ENCODE measurements at places on chromosomes 2 and 18.

- DNase-seq: no peak
These were observed 104.7 kb upstream of the UBXN4 start for GRCh38 chr2:135636982-135637381.

DNA sequence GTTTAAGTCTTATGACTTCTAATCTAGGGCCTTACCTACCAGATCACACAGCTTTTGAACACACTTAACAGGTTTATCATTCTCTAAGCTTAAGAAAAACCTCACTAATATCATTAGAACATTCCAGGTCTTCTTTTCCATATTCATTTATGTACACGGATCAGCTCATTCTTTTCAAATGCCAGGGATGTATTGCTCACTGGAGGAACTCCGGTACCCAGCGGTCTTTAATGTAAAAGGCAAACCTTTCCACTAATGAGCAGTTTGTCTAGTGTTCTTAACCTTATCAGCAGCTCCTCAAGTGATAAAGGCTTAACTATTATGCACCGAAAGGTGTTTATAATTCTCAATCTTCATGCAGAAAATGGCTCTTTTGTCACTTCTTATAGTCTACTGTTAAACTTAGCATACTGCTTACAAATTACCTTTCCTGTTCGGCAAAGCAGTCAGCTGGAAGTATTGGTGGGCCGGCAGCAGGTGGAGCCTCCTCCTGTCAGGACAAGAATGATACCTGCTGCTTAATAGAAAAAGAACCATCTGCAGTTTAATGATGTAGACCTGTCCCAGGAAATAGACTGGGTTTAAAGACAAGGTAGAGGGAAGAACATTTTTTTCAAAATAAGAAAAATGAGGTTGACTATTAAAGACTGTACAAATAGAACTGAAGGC is 142.7 kb downstream of the FIGN start:
- DNase-seq: no peak

DNA sequence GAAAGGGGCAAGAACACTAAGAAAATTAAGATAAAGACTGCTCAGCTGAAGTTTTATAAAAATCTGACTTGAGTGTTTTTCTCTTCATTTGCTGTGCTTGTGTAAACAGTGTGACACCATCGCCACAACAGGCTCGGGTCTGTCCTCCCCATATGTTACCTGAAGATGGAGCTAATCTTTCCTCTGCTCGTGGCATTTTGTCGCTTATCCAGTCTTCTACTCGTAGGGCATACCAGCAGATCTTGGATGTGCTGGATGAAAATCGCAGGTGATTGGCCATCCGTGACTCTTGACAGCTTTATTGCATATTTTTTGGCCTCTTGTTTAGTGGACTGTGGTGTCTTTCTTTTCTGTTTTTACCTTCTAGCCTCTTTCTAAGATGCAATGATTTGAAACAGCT is 22.1 kb downstream of the MFF start:
- DNase-seq: no peak

DNA sequence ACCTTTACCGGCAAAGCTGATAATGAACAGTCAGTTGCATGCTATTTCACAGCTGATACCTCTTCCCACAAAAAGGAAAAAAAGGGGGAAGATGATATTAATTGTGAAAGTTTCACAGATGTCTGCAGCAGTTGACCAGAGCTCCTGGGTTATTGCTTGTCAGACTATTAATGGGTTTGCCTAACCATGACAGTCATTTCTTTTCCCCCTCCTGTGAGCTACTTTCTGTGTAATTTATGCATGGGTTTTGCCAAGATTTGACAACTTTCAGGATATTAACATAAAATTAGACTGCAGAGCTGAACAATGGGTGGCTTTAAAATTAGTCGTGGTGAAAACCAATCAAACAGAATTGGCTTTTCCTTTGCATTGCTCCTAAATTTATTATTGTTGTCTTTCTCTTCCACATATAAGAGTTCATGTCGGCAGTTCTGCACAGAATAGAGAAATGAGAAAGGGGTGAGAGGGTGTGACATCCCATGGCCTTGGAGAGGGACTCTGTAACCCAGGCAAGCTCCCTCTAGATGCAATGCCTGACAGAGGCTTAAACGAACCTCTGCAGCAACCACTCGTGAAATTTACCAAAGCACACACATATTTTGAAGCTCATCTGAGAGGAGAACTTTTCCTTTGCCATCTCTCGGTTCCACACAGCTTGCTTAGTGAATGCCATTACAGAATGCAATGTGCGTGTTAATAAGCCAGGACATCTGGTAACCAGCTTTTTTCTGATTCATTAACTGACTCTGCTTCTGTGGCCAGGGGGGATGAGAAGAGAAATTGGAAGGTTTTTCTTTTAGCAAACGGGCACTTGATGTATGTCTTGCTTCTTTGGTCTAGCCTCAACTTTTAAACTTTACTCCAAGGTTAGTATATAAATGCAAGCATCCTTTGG is 82.2 kb upstream of the ITGA4 start:
- no peak for DNase-seq

DNA sequence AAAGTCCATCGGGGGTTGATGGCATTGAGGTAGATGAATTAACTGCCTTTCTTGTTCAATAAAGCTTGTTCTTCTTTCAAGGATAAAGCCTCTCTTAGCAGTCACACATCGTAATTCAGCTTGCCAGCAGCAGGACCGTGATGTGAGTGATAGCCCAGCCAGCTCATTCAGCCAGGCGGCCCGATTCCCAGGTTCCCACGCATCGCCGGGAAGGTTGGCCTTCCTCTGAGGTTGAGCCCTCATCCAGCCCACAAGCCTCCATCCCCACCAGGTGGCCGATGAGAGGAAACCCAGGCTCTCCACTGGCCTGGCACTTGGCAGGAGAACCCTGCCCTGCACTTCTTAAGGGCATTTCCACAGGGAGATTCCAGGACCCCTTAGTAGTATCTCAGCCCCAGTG is 4.7 kb downstream of the AGAP1 start:
- peak; percentile 17 for DNase-seq

- DNase-seq: no peak
These were observed 5.8 kb downstream of the ARHGAP25 start for GRCh38 chr2:68740400-68740914.

GRCh38 chr2:126750506-126750905 is 94.5 kb downstream of the GYPC start:
- no peak for DNase-seq

- DNase-seq: no peak
These were observed 178.8 kb upstream of the MMADHC start for GRCh38 chr2:149766339-149766738.

DNA sequence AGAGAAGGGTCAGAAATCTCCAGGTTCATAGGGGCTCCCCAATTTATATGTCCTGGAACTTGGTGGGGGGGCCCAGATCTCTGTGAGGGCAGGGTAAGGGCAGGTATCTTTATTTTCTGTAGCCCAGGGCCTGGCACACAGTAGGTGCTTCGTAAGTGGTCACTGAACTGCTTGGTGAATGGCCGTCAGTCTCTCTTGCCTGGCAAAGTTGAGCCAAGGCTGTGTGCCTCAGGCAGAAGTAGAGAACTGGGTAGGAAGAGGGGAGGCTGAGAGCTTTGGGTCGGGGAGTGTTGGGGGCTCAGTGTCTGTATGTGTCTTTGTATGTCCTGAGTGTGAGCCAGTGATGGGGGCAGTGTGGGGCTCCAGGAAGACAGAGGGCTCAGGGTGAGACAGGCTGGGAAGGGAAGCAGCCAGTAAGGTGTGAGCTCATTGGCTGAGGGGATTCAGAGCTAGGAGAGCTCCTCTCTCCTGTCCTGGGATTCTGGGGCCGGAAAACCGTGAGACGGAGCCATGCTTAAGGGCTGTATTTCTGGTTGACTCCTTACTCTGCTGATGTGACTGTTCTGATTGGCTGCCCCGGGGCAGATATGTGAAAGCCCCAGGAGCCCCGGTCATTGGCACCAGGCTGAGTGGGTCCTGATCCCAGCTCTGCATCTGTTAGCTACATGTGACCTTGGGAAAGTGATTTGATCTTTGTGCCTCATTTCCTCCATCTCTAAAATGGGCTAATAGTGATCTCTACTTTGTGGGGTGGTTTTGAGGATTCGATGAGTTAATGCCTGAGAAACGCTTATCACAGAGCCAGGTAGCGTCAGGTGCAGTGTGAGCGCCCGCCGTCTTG is 30.3 kb downstream of the STEAP3 start:
- no peak for DNase-seq

DNA sequence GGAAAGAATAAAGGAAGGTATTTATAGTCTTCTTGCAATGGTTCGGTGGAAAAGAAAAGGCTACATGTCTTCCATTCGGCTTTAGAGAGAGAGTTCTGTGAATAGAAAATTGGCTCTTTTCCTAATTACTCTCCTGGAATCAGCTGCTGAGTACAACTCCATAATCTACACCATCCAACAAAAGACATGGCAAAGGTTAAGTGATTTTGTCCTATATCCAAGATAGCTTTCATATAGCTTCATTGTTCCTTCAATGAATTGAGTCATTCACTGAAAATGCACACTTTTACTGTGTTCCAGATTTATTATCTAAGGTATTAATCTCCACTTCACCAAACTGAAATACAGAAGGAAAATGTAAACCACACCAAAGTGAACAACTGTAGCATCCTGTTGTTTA is 514.5 kb downstream of the LRRTM4 start:
- DNase-seq: no peak

DNA sequence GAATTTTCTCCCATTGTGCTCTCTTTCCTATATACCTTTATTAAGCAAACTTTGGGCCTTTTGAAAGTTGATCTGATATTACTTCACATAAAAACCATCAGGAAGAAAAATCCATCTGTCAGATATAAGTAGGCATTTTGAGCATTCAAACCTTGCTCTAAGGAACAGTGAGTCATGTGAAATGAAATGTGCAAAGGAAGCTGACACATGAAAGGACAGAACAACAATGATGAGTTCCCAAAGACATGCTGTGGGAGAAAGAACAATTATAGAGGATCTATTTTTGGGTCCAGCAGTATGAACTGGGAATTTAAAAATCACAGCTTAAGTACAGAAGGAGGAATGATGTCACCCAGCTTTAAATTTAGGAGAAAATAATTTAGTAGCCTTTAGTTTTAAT is 18.1 kb downstream of the CALCRL start:
- peak; percentile 65 for DNase-seq

DNA sequence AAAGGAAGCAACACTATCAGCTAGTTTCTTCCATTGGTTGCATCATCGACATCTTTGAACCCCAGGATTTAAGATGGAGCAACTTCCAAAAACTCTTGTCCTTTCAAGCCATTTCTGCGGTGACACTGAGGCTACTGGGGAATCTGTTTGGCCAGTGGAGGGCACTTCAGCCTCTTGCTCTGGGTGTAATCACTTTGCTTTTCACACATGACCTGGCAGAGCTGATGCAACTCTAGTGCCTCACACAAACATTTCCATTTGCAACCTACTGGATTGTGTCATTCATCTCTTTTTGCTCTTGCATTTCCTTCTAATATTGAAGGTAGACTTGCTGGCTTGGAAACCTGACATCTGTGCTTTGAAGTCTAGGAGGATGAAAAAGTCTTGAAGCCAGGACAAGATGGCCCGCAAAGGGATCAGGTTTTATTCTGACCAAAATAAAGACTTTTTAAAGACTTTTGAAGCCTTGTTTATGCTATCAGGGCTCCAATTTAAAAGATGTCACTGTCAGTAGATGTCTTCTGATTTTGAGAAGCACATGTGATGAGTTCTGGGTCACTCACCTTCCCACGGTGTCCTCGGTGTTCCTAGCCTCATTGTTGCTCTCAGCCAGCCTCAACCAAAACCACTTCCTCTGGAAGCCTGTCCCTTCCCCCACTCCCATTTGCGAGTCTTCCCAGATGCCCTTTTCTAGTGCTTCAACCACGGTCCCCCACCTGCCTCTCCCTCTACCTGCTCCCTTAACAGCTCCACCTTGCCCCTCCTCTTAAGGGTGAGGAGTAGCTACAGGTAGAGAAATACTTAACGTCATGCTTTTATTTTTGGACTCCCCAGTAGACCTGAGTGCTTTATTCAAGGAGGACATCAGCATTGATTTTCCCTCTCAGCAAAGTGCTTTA is 69.7 kb upstream of the KCNE4 start:
- peak; percentile 85 for DNase-seq

GRCh38 chr2:146189541-146189940 is 1655.3 kb upstream of the ACVR2A start:
- DNase-seq: no peak

- no peak for DNase-seq
These were observed 306.1 kb downstream of the ZEB2 start for GRCh38 chr2:144213797-144214196.

DNA sequence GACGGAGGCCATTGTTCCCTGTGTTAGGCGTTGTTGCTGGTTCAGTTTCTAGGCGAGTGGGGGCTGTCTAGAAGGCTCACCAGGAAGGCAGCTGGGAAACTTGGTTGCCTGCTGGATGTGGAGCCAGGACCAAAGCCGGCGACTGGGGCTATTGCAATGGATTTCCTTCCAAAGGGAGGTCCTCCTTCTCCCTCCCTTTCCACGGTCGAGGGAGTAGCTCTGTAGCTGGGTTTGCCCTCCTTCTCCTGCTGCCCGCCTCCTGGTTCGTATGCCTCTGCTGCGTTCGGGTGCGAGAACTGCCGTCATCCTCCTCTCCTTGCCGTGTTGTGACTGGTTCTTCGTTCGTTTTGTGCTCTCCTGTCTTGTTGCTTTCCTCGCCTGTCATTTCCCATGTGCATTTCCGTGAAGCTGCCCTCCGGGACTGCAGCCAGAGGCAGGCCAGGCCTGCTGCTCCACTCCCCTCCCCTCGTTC is 203.4 kb downstream of the NEDD4L start:
- DNase-seq: no peak

DNA sequence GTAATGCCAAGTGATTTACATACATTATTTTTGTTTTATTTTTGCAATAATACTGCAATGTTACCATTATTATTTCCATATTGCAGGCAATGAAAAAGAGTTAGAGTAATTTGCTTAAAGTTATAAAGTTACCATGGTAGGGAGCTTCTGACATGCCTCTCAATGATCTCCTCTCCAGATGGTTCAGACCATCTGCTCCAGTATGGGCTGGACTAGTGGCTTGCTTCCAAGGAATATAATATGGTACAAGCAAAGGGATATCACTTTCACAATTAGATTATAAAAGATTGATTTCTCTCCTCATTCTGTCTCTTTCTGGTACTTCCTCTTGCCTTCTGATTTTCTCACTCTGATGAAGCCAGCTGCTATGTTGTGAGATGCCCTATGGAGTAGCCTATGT is 245.4 kb downstream of the INSIG2 start:
- no peak for DNase-seq

DNA sequence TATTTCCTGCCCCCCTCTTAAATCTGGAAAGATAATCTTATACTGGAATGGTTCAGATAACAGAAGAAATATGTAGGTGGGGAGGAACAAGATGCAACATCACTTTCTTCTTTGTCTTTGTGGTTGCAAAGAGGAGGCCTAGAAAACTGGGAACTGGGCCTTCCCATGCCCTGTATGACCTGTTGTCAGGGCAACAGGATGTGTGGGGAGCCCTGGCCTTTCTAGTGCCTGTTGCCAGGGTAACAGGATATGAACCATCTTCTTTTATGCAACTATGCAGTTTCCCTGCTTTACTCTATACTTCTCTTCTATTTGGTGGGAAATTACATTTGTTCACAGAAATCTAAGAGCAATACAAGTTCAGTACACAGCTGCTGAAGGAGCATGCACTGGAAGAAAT is 79.8 kb upstream of the PDE1A start:
- DNase-seq: no peak

- DNase-seq: no peak
These were observed 83.8 kb downstream of the EPHA4 start for GRCh38 chr2:221488136-221488807.

Data from MCF 10A (cell line).